Calu3 (cell line): ENCODE measurements at places on chromosomes 6 and 20.
A peak's percentile ranks its signal among the peaks of the same experiment; 100 is the strongest.

- peak overlapping the region; percentile 89 for H3K27ac ChIP-seq
- peaks cover 39% of the 10 kb centered on the region for H3K36me3 ChIP-seq
- H3K4me3 ChIP-seq = peak overlapping the region; percentile 87
- no peaks in the 10 kb centered on the region for H3K4me1 ChIP-seq
These were observed 1.3 kb downstream of the SEC63 start for GRCh38 chr6:107956586-107957307.

DNA sequence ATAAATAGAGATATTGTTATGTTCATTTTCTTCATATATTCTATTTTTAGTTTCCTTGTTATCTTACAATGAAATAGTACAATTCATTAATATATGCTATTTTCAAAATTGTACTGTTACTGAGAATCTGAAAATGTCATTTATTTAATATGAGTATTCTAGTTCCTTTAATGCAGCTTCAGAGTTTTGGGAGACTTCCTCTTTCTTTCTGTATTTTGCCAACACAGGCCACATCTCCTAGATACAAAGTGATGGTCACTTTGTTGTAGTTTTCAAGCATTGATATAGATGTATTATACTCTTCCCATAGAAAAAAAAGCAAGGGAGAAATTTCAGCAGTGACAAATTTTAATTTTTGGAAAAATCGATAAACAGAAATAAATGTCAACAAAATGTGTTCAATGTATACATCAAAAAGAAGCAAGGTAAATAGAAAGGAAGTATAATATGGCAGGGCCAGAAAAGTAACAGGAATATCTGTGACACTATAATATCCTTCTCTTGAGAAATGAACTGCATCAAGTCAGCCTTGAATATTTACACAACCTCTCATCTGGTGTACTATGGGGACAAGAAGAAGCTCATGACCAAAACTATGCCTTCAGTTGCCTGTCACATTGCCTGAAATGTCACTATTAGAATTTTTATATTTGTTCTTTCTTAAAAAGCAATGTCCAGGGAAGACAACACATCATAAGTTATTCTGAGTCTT is 396.0 kb downstream of the TBC1D32 start:
- H3K27ac ChIP-seq = no peak overlapping the region
- DNase-seq = no peak
- H3K27me3 ChIP-seq = no peaks in the 10 kb centered on the region
- H3K36me3 ChIP-seq = no peaks in the 10 kb centered on the region

GRCh38 chr6:22333802-22334201 is 37.0 kb upstream of the PRL start:
- no peak overlapping the region for H3K4me3 ChIP-seq
- no peak overlapping the region for H3K27ac ChIP-seq
- no peak for DNase-seq
- no peaks in the 10 kb centered on the region for H3K4me1 ChIP-seq
- no peaks in the 10 kb centered on the region for H3K36me3 ChIP-seq

- peak overlapping the region; percentile 55 for H3K27ac ChIP-seq
- H3K4me1 ChIP-seq = peaks cover 20% of the 10 kb centered on the region
- H3K36me3 ChIP-seq = peaks cover 14% of the 10 kb centered on the region
- DNase-seq = no peak
- no peak overlapping the region for H3K4me3 ChIP-seq
These were observed 369.5 kb downstream of the THBS2 start for GRCh38 chr6:168884050-168884645.

GRCh38 chr6:79077715-79078074 is 359 bp downstream of the PHIP start:
- DNase-seq = peak; percentile 57
- peak overlapping the region; percentile 92 for H3K27ac ChIP-seq
- H3K36me3 ChIP-seq = peaks cover 46% of the 10 kb centered on the region
